ENCODE measurements at places on chromosomes 1 and 21.

GRCh38 chr1:115228191-115228590 lies 109.9 kb downstream of the NGF start:
- no peak for DNase-seq

- no peak for DNase-seq
These were observed 144.8 kb downstream of the GLUL start for GRCh38 chr1:182246783-182247182.

GRCh38 chr1:869499-870244 lies 54.1 kb upstream of the SAMD11 start:
- no peak for DNase-seq

DNA sequence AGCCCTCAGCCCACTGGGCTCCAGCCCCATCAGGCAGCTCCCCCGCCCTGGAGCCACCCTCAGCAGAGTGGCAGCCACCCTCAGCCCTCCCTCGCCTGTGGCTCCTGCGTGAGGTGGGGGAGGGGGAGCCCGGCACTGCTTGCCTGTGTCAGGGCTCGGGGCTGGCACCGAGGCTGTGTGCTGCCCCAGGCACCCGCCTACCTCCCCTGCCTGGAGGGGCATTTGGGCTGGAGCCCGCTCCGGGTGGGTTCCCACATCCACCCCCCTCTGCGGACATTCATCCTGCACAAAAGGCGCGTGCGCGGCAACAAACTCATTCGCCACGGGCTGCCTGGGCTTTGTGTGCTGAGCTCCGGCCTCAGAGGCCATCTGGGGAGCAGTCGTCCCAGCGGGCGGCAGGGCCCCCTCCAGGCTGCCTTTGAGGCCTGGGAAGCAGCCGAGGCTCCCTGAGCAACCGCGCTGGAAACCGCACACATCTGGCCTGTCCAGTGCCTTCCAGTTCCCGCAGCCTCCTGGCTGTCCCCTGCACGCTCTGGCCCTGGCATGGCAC lies 12.6 kb upstream of the TNFRSF14 start:
- DNase-seq = no peak

DNA sequence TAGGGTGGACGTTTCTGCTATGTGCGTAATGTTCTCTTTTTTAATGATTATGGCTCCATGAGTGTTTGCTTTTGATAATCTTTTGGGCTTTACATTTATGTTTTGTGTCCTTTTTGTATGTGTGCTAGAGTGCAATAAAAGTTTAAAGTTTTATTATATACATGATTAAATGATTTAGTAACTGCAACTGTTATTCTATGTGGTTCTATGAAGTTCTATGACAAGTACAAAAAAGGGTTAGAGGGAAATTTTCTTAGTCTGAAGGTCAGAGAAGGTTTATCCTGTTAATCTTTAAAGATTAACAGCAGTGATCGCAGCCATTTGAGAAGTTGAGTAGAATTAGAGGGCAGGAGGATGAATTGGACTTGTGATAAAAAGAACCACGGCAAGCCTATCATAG lies 386.4 kb upstream of the CHRM3 start:
- DNase-seq = no peak

- DNase-seq = no peak
These were observed 3.3 kb downstream of the NCMAP start for GRCh38 chr1:24558902-24559791.

DNA sequence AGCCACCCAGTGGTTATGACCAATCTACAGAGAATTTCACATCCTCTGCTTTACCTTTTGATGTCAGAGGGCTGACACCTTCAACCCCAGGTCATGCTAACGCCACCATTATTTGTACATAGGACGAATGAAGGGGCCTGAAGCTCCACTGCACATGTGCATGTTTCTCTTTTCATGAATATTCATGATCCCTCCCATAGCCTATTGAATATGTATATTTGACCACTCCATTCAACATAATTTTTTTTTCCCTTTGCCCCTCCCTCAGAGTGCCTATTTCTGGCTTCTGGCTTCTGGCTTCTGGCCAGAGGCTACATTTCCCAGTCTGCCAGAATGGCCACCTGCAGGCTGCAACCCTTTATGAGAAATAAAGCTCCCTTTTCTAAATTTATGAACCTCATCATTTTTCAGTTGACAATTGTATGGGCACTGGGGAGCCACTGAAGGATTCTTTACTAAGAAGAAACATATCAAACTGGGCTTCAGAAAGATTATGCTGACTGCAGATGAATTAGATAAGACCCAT lies 406.7 kb downstream of the SIPA1L2 start:
- no peak for DNase-seq

- DNase-seq = no peak
These were observed 53.4 kb upstream of the PRKACB start for GRCh38 chr1:84090447-84091245.

DNA sequence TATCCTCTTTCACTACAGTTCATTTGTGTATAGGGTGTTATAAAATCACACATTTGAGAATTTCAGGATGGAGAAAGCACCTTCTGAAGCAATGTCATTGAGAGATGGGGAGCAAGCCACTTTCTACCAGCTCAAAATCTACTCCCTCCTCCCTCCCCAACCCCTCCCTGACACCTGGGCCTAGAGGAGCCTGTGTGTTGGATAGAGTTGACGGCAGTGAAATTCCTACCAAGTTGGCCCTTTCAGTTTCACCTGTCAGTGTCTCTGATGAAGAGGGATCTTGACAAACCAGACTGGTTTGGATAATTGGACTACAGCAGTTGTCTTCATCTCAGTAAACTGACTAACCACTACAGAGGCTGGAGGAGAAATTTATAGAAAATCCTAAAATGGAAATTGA lies 125.0 kb upstream of the HOOK1 start:
- no peak for DNase-seq

DNA sequence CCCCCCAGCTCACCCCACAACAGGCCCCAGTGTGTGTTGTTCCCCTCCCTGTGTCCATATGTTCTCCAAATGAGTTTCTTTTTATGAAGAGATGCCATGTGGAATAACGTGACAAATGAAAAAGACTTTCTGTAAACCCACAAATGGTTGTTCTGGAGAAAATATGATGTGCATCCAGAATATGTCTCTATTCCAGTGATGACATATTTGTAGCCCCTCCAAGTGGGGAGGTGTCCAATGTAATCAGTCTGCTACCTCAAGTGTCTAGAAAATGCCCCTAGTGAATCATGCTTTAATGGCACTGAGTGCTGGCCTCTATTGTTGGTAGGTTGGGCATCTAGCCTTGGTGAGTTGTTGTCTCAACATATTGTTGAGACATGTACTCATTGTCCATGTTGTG lies 179.6 kb downstream of the KCNK2 start:
- DNase-seq = no peak

DNA sequence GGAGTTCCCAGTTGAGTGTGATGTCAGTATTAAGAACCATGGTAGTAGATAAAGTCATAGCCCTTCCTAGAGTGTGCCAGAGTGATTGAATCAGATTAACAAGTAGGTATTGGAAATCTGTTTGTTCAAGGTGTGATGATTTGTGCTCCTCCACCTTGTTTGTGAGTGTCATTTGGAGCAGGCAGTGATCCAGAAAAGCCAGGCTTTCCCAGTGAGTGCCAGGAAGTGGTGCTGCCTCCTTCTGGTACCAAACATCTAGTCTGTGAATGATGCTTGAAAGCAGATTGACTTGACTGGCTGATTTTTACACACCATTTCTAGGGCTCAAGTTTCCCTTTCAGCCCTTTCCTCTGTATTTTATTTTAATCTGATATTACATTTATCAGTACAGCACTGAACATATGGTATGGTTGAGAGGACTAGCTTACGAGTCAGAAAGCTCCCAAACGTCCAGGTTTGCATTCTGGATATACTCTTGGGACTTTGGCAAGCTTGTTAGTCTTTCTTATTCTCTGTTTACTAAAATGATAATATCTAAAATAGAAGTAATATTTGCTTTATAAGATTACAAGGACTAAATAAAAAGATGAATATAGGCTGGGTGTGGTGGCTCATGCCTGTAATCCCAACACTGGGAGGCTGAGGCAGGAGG lies 100.7 kb downstream of the PATJ start:
- DNase-seq = no peak

GRCh38 chr1:235018161-235018560 lies 110.5 kb downstream of the TOMM20 start:
- DNase-seq = peak; percentile 52

- DNase-seq = no peak
These were observed 24.3 kb downstream of the MRPL37 start for GRCh38 chr1:54224233-54224632.

DNA sequence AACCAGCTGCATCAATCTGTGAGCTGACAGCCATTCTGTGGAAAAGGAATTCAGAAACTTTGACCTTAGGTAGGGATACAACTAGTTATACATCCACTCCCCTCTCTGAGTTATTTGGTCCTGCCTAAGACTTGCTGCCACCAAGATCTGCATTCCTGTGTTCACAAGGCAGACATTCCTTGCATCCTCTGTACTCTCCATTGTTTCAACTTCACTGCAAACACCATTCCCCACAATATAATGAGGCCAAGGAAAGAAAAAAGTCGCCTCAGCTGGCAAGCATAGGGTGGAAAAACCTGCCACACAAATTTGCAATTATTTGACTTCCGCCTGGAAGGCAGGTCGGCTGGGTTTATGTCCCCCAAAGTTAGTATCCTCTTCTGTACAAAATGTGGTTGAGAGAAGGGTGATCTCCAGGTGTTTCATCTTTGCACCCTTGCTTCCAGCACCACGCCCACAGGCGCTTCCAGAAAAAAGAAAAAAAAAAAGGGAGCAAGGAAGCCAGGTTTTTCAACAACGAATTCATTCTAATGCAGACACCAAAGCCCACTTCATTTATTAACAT lies 676 bp upstream of the CTTNBP2NL start:
- peak; percentile 43 for DNase-seq

DNA sequence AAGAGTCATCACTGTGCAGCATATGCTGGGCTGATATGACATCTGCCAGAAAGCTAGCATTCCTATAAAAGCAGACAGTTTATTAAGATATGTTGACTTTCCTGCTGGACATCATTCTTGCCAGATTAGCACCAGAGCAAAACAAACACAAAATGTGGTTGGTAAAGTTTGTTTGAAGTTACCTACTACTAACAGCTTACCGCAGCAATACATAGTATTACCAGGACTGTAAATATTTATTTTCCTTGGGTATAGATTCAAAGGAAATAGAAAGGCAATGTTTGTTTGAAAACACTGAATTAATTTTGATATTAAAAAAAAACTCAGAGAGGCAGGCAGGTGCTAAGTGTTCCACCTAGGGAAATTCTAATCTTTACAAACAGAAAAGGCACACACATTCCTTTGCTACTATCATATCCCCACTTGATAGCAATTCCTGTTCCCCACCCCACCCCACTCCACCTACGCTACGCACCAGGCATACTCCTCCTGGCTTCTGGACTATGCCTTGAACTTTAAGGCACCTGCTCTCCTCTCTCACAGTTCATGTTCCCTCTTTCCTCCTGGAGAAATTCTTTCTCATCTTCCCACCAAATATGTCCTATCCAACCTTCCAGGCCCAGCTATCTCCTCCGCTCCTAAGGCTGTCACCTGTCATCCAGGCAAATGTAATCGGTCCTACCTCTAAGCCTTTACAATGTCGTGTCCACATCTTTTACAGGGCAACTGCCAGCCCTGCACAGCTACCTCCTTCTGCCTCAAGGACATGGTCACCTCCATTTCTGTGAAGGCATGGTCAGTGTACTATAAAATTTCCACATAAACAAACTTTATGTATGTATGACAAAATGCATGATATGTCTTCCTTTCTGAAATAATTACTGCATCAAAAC lies 34.7 kb downstream of the PTPN14 start:
- no peak for DNase-seq

GRCh38 chr1:22331618-22332423 lies 119.8 kb upstream of the ZBTB40 start:
- DNase-seq = no peak

DNA sequence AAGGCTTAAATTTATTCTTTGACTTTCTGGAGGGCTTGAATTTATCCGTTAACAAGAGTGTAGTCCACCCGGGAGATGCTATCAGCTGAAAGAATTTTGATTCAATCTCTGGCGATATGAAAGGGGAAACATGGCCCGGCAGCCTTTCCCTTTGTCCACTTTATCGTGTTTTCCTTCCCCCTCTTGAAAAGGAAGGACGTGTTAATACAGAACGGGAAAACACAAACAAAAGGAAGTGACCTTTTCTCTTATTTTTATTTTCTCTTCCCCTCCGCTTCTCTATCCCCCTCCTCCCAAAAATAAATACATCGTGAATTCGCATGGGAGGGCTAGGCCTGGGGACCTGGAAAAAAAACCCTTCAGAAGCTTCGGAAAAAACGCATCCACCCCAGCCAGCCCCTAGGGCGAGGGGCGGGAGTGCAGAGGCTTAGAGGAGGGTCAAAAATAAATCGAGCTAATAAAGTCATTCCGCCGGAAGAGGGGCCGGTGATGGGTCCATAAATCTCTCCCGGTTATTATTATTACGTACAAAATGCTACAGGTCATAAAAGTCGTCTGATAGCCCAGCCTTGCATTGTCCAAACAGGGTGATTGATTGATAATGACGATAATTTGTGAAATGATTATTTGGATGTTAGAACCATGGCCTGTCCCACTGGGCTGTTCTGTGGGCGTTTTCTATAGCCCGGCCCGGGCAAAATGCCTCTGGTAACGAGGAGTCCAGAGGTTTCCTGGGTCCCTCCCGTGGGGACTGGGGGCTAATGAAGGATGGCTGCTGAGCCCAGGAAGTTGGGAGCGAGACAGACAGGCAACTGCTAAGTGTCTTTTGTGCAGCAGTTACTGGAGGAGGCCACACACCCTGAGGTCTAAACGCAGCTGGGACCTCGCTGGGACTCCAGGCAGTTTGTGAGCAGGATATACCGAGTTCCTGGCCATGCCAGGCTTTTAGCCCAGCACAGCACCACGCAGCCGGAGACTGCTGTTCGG lies 179.4 kb downstream of the PRDM16 start:
- DNase-seq = no peak

- peak; percentile 40 for DNase-seq
These were observed 44.3 kb upstream of the KCNK1 start for GRCh38 chr1:233569636-233570035.

DNA sequence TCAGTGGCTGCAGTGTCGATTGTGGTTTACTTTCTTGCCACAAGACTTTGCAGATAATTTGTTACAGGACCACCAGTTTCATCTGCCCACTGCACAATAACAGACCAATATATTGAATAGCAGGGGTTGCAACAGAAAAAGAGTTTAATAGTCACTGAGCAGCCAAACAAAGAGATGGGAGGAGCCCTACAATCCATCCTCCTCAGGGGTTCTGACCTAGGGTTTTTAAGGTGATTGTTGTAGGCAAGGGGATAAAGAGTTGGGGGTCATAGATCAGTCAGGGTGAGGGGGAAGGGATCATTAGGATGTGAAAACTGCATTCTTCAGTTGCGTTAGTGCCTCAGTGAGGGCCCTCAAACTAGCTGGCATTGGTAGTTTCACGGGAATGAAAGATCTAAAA lies 110.7 kb upstream of the OLFM3 start:
- DNase-seq = no peak

DNA sequence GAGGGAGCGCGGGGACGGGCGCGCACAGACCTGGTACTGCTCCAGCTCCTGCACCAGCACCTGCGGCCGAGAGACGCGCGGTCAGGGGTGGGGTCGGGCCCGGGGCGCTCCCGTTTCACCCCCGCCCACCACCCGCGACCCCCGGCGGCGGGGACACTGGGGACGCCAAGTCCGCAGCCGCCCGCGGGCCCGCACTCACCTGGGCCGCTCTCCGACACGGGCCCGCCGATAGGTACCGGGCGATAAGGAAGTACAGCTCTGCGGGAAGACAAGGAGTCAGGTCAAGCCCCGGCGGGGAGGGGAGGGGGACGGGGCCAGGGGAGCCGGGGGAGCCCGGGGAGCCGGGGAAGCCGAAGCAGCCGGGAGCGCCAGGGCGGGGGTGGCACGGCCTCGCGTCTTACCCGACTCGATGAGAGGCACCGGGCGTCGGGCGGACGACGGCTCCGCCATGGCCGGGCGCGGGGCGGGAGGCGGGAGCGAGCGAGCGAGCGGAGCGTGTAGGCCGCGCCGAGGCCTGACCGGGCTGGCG lies 326 bp downstream of the BRWD1 start:
- no peak for DNase-seq
